ENCODE measurements at places on chromosomes 7 and 10.

- DNase-seq = no peak
These were observed 101.7 kb upstream of the ZNF438 start for GRCh38 chr10:31133251-31133791.

GRCh38 chr7:113289140-113289740 is 170.9 kb upstream of the SMIM30 start:
- DNase-seq = no peak

DNA sequence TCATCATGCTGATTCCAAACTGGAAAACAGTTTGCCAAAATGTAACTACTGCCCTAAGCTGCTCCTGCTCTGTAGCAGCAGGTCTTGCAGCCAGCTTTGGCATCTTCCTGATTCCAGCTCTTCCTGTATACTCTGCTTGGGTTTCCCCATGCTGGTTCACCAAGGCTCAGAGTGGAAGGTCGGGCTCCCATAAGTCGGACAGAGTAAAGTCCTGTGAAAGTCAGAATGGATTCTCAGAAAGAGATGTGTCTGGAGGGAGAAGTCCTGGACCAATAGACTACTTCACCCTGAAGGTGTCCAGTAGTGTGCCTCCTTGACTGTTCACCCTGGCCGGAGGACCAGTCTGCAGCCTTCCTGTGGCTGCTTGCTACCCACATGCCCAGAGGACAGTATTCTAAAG is 93.8 kb downstream of the STRA8 start:
- DNase-seq = no peak

GRCh38 chr7:33876596-33877274 is 28.6 kb upstream of the BMPER start:
- no peak for DNase-seq

DNA sequence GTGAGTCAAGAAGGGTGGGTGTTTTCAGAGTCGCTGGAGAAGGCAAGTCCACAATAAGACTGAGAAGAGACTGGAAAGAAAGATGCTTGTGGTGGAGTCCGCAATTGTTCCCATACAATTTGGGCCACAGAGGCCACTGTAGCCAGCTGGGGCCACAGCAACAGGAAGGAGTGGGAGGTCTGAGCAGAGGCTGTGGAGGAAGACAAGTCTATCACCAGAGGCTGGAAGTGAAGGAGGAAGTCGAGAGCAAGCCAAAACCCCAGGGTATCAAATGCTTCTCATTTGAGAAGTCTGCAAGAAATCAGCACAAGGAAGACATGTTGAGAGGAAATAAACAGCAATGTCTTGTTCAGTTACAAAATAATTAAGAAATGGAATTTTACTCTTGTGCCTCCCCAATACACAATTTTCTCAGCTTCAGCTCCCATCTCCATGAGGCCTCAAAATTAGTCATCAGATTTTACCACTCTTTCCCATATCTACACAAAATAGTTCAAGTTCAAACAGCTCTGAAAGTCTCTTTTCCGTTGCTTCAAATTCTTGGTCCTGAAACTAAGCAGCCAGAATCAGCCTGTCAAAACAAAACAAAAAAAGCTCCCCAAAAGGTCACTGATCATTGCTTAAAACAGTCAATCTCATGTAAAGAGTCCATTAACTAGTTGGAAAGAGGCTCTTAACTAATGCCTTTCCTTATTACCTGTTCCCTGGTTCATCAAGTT is 31.6 kb downstream of the SLC16A12 start:
- no peak for DNase-seq

- no peak for DNase-seq
These were observed 66.4 kb downstream of the MYL10 start for GRCh38 chr7:101562531-101563197.

- no peak for DNase-seq
These were observed 30.6 kb upstream of the GPNMB start for GRCh38 chr7:23216021-23216420.

All from NCI-H1092 (cell line).